Endothelial cell of umbilical vein (primary cell): ENCODE measurements at places on chromosomes 12 and 14. TPM values are rescaled to one million over a fixed set of nuclear protein-coding genes. Genes with fewer than 3 reads are reported as not detected.

The PLCZ1 gene
- not detected in 2 replicates for total RNA-seq

The PIK3C2G gene
- not detected in 2 replicates for total RNA-seq

The REP15 gene
- total RNA-seq = 4.3 and 4.8 TPM in 2 replicates

The TMPRSS12 gene
- not detected in 2 replicates for total RNA-seq

The PNN gene
- 79.4 and 83.5 TPM in 2 replicates for total RNA-seq

GRCh38 chr14:57632649-57633048 lies 139.0 kb upstream of the CCDC198 start:
- DNase-seq = no peak

DNA sequence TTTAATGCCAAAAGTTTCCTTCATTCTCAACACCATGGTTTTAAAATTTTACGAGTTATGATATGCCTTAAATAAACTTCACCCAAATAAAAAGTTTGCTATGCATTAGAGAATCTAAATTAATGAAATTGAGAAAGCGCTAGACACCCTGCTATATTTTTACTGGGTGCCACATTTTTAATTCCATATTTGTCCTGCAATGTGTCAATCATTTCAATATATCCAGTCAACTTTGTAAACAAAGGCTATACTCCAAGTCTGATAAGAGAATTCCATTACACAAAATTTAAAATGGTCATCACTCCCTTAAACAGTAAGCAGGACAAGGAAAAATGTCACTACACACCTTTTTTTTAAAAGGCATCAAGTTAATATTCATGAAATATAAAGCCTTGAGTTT lies 1.9 kb downstream of the PPP1R12A start:
- no peak for DNase-seq

GRCh38 chr12:3200814-3201233 lies 123.6 kb downstream of the TSPAN9 start:
- no peak for DNase-seq

DNA sequence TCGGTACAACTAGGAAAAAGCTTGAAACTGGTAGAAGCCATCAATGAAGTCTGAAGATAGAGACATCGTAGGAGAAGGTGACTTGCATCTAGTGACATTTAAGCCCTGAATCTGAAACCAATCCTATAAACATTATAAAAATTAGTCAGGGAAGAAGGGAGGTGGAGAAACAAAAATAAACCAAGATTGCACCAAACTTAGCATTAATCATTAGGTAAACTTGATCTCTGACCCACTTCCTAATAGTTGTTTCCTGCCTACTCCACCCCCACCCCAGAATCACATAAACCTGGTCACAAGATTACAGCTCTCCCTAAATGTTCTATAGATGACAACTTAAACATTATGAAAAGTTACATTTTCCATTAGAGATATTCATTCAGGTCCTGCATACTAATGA lies 40.4 kb downstream of the TSPAN19 start:
- peak; percentile 16 for DNase-seq

DNA sequence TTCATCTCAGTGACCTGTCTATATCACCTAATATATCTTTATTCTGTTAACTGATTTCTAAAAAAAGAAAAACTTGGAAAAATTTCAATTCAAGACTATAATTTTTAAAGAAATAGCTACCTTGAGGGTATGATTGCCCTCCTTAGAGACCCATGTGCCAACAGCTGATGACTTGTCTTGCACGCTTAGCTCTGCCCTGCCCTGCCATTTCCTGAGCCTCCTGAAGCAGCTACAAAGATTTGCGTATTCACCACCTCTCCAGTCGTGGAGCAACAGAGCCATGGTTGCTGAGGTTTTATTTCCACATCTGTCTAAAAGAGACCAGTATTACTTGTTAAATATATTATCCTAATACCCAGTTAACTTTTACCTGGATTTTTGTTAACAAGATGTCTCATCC lies 91.7 kb upstream of the ATF1 start:
- DNase-seq = no peak

DNA sequence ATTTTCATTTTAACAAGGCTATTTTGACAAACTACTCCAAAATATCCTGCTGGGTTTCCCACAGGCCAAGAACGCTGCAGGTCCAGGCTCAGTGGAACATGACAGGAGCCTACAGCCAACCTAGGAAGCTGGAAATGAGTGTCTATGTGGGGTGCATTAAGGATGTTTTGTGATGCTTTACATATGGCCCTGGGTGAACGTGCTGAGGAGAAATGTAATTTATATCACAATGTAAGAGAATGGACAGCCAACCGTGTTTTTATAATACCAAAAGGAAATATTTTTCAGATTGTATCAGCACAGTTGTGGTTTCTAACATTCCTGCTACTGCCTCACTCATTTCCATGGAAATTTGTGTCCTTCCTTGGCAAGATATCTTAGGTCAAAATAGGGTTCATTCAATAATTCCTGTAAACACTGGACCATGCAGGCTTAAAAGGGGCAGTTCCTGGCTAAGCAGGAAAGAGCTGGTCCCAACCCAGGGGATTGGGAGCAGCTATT lies 51.5 kb downstream of the ST8SIA1 start:
- DNase-seq = peak; percentile 95

DNA sequence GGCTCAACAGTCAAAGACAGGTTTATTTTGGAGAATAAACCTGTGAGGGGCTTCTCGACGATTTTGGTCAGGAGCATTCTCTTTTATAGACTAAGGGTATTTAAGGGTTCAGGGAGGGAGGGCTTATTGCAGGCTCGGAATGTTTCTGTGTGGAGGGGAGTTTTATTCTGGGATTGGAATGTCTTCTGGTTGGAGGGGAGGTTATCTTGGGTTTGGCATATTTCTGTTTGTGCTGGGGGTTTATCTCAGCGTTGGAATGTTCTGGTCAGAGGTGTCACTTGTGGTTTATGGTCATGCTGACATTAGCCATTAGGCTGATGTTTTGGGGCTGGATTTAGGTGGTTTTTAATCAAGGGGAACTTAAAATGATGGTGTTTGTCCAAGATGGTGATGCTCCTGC lies 103.9 kb downstream of the SUDS3 start:
- DNase-seq = no peak

- peak; percentile 27 for DNase-seq
Measured at GRCh38 chr12:84912198-84913128, at the start of gene SLC6A15. Gene SLC6A15 (minus strand): TSS chr12:84912799. CDS start chr12:84892120, 20,679 bp downstream.

DNA sequence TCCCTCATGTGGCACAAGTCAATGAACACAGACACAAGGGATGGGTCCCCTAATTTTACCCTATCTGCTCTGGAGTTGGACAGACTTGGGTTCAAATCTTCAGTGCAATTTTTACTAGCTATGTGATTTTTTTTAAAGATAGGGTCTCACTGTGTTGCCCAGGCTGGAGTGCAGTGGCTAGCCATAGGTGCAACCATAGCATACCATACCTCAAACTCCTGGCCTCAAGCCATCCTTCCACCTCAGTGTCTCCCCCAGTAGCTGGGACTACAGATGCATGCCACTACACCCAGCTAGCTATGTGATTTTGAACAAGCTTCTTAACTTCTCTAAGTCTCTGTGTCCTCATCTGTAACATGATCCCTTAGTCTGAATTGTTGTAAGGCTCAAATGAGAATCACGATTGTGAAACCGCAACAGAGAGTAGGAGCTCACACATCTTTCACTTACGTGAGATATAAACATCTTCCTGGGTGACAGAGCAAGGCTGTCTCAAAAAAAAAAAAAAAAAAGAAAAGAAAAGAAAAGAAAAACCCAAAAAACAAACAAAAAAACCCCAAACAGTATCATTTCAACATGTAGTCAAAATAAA lies 4.7 kb downstream of the CALCOCO1 start:
- no peak for DNase-seq

- DNase-seq = no peak
Measured at GRCh38 chr12:8156416-8156815, 399 bp upstream of the ZNF705A start.

GRCh38 chr12:71503579-71504391 lies 64.2 kb downstream of the LGR5 start:
- no peak for DNase-seq

GRCh38 chr12:750366-751191 lies 1.8 kb upstream of the WNK1 start:
- no peak for DNase-seq

GRCh38 chr14:106564058-106564643 lies 1037.8 kb downstream of the TMEM121 start:
- DNase-seq = no peak

DNA sequence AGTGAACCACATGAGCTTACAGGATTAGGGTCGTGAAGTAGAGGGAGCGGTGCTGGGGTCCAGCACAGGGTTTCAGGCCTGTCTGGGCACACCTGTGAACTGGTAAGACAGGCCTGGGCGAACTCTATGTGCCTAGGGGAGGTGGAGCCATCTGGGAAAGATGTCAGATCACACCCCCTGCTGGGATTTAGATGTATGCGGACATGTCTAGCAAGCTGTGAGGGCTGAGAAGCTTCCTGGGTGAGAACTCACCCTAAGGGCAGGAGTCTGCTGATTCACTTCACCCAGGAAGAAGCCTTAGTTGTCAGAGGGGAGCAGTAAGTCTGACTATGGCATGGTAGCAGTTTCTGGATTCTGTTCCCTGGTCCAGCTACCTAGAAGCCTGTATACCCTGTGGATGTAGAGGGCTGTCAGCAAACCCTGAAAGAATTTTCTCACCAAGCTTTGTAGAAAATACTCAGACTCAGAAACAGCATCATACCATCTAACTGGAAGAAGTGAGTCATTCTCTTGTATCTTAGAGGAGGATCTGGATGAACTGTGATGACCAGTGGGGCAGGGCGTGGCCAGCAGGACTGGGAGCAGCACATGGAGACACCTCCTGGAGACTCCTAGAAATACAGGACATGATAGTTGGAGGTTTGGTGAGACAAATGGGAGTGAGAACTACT lies 11.2 kb upstream of the PYGL start:
- DNase-seq = peak; percentile 73

- no peak for DNase-seq
Measured at GRCh38 chr12:110742096-110742717, 484 bp downstream of the PPP1CC start.
